NCI-H1694 treated with DMSO at 0.1 percent for 48 hours (cell line): ENCODE measurements at places on chromosomes 5 and 9.

DNA sequence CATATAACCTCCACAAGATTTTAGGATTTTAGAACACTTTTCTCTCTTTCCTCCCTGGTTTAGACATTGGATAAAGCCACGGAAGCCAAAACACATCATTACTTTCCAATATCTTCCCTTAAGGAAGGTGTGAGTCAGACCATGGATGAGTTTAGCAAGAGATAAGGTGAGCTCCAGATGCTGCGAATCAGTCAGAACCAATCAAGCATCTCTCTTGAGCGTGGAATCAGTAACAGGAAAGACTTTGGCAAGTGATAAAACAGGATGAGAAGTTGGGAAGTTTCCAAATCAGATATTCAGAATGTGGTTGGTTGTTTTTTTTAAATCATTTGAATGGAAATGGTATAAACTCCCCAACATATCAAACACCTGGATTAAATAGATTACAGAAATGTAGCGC lies 397.8 kb downstream of the EFNA5 start:
- no peak for DNase-seq

DNA sequence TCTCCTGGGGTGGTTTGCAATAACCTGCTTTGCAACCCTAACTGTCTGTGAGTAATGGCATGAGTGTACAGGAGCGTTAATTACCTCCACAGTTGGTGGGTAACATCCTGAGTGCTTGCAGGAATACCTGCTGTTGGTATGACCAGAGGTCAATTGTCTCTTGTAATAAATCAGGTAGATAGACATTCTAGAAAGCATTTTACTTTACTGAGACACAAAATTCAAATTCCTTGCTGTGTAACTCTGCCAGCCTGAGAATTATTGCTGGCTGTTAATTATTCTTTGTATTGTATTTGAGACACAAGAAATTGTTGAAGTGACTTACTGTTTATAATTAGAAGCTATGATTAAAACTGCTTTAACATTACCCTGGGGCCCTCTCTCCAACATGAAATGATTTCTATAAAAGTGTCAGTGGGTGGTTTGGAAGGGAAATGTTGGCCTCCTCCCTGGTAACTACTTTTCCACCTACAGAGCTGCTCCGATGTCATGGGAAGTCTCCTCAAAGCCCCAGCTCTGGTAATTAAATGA lies 150.8 kb upstream of the ADCY2 start:
- no peak for DNase-seq

DNA sequence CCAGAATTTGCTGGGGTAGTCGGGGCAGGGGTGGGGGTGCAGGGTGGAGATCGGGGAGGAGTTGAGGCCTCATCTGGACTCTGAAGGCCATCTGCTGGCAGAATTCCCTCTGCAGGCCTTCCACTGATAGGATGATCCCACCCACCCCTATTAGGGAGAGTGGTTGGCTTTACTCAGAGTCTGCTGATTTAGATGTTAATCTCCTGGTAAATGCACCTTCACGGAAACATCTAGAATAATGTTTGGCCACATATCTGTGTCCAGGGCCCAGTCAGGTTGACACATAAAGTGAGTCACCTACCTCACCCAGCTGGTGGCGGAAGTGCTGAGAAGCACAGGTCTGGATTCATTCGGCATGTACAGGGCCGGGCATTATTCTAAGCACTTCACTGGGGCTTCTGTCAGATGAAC lies 50.0 kb downstream of the DAPK1 start:
- no peak for DNase-seq

GRCh38 chr9:125886365-125886764 lies 139.2 kb downstream of the PBX3 start:
- DNase-seq: peak; percentile 11

DNA sequence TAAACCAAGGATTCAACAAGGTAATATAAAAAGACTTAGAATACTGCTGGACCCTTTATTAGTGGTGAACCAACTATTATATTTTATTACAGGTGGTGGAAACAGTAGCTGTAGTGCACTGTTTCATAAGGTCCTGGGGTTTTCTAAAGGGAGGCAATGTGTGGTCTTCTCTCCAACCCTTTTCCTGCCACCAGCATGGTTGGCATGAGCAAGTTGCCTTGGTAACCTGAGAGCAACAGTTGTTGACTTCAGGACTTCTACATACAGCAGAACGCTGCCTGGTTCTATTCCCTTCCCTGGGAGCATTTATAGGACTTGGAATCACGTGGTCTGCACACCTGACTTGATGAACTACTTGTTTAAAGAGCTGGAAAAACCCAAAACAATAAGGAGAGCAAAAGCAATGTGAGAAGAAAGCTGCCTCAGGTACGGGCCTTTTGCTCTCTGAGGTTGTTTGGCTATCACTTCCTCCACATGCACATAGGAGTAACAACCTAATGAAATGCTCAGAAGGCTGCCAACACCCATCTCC lies 81.1 kb upstream of the RAI14 start:
- DNase-seq: no peak

GRCh38 chr5:139306628-139307379 lies 13.3 kb downstream of the MATR3 start:
- no peak for DNase-seq

DNA sequence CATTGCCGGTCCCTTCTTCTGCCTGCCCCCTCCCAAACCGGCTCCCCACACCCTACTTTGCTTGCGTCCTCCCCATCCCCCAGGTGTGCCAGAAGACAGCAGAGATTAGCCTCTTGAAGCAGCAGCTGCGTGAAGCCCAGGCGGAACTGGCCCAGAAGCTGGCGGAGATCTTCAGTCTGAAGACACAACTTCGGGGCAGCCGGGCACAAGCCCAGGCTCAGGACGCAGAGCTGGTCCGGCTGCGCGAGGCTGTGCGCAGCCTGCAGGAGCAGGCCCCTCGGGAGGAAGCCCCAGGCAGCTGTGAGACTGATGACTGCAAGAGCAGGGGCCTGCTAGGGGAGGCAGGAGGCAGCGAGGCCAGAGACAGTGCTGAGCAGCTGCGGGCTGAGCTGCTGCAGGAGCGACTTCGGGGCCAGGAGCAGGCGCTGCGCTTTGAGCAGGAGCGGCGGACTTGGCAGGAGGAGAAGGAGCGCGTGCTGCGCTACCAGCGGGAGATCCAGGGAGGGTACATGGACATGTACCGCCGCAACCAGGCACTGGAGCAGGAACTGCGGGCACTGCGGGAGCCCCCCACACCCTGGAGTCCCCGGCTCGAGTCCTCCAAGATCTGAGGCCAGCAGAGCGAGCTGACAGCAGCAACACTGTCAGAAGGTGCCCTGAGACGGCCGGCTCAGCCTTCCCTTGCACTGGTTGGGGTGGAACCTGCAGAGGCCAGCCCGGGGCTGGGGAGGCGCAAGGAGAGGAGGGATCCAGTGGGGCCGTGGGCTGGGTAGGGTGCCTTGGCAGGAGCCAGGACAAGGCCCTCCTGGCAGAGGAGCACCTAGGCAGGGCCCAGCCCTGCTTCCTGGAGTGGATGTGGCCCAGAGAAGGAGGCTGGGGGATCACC lies 8.3 kb downstream of the N4BP3 start:
- no peak for DNase-seq

DNA sequence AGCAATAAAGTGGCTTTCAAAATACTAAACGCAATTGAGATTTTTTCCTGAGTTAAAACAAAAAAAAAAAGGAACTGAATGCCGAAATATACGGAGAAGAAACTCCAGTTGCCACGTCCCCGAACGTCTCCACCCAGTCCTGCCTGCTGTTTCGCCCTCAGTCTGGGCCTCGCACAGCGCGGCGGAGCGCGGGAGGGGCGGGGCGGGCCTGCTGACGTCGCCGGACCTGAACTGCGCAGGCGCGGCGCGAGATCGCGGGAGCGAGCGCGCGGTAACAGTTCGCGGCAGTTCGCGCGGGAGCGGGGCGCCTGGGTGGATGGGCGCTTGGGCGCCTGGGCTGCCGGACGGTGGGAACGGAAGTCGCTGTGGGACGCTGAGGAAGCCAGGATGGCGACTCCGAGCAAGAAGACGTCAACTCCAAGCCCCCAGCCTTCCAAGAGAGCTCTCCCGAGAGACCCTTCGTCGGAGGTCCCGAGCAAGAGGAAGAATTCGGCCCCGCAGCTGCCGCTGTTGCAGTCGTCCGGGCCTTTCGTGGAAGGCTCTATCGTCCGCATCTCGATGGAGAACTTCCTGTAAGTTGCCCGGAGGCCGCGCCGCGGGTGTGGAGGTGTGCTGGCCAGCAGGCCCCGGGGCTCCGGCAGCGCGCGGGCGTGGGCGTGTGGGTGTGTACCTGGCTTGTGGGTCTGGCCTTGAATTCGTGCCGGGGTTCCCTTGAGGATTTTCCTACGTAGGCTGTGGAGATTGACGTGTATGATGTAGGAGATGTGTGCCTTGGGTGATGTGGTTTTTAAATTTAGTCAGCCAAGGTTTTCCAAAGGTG lies at the start of gene SMC5:
Gene SMC5 (plus strand): TSS at position 287 of the 820 bp plus-strand sequence. CDS start 101 bp downstream, at position 388.
- peak; percentile 70 for DNase-seq

- no peak for DNase-seq
Measured at GRCh38 chr5:179265514-179266290, 79.6 kb downstream of the ADAMTS2 start.

GRCh38 chr5:103436656-103437055 lies 125.9 kb downstream of the NUDT12 start:
- no peak for DNase-seq

- DNase-seq: peak; percentile 53
Measured at GRCh38 chr9:106862110-106862820, 701 bp upstream of the ZNF462 start.

GRCh38 chr5:12073426-12073825 lies 169.2 kb upstream of the CTNND2 start:
- DNase-seq: peak; percentile 24

GRCh38 chr5:159104759-159105144 lies 5.0 kb upstream of the EBF1 start:
- DNase-seq: no peak

DNA sequence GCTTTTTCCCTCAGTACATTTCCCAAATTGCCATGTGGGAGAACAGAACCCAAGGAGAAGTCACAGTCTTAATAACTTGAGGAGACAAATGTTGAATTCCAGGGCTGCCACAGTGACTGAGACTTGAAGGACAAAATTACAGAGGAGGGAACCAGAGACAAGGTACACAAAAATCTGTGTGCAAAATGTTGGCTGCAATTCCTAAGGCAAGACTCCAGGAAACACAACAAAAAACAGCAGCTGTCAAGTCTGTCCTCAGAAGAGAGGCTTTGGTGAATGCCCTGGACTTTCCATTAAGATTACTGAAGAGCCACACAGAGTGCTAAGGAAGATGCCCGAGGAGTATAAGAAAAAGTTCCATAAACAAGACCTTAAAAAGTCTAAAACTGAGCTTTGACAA lies 21.1 kb downstream of the AP3B1 start:
- DNase-seq: no peak

DNA sequence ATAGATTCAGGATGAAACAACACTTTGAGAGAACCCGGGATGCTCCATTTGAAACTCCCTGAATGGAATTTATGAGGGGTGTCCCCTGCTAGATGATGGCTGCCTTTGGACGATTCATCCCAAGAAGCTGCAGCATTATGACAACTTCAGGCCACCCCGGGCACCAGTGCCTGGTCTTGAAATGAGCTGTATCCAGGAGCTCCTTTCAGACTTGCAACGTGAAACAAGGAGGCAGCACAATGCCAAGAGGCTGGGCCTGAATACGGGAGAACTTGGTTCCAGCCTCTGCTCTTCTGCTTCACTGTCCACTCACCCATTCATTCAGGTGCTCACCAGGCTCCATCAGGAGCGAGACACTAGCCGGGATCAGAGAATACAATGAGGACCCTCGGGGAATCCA lies 78.3 kb downstream of the STK10 start:
- no peak for DNase-seq

DNA sequence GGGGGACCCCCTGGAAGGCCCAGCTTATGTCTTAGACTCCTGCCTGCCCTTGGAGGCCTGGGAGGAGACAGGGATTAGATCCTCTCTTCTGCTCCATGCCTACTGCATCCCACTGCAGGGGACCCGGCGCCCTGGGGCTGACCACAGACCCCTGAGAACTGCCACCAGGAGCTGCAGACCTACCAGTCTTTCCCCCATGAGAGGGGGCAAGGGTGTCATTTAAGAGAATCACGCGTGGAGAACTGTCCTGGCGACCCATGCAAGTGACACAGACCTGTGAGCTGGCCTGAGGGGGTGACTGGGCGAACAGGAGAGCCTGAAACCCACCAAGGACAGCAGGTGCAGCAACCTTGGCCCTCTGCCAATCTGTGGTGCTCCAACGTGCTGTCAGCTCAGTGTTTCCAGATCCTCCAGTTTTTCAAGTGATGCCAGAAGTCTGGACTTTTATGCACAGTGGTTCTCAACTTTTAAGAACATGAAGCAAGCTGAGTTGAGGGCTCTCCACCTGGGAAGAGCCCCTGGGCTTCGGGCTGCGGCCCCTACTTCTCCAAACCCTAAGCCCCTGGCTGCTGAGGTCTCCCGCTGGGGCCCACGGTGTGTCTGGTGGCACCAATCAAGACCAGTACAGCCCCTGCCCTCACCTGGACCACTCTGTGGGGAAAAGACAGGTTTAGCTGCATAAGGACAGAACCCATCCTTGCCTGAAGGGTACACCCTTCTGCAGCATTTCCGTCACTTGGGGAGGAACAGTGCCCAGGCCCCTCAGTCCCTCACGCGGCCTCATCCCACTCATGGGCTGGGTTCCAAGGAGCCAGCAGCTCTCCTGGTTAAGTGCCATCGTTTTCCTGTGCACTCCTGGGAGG lies 18.2 kb downstream of the GFPT2 start:
- no peak for DNase-seq

- DNase-seq: no peak
Measured at GRCh38 chr5:137051161-137051560, 448.0 kb downstream of the SPOCK1 start.

DNA sequence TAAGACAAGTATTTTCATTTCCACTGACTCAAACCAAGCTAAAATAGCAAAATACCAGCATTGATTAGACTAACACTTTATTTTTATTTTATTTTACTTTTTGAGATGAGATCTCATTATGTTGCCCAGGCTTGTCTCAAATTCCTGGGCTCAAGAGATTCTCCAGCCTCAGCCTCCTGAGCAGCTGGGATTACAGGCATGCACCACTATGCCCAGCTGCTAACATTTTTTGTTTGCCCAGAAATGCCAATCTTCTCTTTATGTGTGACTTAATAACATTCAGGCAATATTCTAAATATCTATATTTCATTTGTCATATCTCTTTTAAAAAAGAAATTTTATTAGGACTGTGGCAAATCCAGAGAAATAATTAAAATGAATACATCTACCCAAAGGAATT lies 55.0 kb downstream of the OXCT1 start:
- no peak for DNase-seq

DNA sequence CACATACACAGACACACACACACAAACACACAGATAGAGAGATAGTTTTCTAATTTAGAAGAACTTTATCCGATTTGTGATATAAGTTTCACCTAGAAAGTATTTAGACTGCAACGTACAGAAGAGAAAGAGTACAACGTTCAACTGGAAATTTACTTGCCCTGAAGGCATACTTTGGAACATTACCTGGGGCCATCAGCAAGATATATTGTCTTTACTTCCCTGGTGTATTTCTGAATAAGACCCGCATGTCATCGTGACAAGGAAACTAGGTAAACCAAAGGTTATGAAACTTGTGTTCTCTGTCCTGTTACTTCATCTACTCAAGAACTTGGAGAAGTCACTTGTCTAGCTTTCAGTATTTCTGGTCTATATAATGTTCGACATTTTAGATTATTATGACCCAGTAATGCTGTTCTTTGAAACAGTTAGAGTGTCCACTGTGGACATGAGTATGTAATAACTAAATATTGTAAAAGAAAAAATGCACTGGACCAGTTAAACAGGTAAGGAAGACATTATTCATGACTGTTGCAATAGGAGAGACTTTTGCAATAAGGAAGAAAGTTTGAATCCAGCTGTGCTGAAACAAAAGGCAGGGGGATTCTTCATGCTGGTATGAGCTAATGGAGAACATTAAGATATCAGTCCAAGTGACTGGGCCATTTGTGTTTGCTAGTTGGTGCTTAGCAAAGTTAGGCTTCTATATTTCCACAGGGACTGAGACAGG lies 1791.1 kb downstream of the MAT2B start:
- no peak for DNase-seq

- no peak for DNase-seq
Measured at GRCh38 chr9:6132650-6133049, 83.0 kb upstream of the IL33 start.
